Astrocyte (in vitro differentiated cells and primary cell): ENCODE measurements at places on chromosomes 5 and 9. TPM values are rescaled to one million over a fixed set of nuclear protein-coding genes. Genes with fewer than 3 reads are reported as not detected.
A peak's percentile ranks its signal among the peaks of the same experiment; 100 is the strongest.

- no peak for DNase-seq
Observed at GRCh38 chr5:39019254-39019653, 54.9 kb downstream of the RICTOR start.

DNA sequence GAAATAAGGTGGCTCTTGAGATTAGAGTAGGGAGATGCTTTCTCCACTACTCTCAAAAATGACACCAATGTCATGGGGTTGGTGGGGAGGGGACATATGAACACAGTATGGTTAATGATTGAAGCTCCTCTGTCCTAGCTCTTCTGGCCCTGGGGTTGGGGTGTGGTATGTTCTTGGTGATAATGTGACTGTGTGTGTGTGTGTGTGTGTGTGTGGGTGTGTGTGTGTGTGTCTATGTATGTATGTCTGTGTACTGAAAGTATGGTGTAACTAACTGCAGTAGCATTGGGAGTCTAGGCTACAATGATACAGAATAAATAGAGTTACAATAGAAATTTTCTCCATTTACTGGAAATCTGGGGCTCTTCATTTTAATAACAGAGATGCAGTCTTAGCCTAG lies 121.0 kb upstream of the CD180 start:
- DNase-seq, result no peak

- DNase-seq, result peak; percentile 28
Observed at GRCh38 chr5:38426490-38426889, 130.0 kb downstream of the LIFR start.

- DNase-seq, result no peak
Observed at GRCh38 chr5:78855026-78855425, 130.1 kb downstream of the ARSB start.

- no peak for DNase-seq
Observed at GRCh38 chr5:90601468-90601867, 42.9 kb downstream of the ADGRV1 start.

DNA sequence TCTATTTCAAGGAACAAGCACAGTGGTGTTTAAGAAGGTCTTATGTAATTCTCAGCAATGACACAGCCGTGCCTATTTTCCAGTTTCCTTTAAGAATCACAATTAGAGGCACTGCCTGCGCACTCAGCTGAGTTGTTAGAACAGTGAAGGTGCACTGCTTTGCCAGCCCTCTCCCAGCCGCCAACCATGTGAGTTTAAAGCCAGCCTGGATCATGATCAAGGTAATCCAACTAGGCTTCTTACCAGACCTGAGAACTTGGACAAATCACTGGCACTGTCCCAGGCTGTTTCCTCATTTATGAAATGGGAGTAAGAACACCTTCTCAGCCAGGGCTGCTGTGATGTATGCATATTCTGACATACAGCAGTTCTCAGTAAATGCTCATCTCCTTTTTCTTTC lies 99.6 kb downstream of the ASTN2 start:
- no peak for DNase-seq

- no peak for DNase-seq
Observed at GRCh38 chr9:93646640-93647178, 70.3 kb downstream of the PHF2 start.

DNA sequence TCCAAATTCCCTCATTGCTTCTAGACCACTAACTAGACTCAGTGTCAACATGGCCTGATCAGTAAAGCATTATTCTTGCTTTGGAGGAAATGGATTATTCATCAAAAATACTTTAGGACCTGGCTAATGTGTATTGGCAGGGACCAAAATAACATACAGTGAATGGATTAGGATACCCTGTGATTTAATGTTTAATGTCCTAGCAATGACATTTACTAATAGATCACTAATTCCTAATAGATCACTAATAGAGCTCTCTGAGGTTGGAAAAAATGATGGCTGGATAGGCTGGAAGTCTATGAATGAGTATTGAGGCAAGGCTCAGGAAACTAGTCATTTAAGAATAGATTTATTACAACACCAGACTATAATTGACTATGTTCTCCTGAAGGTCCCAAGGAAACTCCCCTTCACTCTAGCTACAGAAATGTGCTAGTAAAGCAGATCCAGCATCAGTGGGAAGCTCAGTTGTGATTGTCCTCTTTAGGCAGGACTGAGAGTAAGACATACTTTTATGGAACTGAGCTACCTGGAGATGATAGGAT lies 46.1 kb upstream of the CHSY3 start:
- no peak for DNase-seq

DNA sequence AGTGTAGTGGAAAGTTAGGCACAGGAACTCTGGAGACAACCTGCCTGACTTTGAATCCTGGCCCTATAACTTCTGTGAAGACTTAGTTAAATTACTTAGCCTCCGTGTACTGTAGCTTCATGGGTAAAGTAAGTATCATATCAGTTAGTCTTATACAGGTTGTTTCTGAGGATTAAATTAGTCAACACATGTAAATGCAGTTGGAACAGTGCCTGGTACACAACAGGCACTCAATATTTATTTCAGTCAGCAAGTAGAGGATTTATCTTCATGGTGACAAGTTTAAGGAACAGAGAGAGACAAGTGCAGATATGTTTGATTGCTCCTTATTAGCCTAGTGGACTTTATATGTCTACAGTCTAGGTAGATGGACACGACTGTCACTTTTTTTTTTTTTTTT lies 2.7 kb downstream of the TSLP start:
- no peak for DNase-seq

- no peak for DNase-seq
Observed at GRCh38 chr9:127449332-127449966, 1.8 kb downstream of the RPL12 start.

DNA sequence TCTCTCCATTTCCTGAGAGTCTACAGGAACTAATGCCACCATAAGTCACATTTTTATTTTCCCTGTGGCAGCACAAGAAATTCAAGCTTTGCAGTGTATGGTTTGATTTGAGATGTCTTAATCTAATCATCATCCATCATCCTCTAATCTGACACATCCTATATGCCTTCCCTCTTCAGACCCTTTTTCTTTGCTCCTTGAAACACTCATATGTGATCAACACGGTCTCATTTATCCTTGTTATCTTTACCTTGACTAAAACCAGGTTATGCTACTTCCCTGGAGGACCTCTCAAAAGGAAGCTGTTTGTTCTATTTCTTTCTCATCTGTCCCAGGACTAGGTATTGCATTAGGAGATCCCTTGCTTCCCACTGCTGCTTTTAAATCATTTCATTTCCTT lies 146.9 kb upstream of the MRPS30 start:
- DNase-seq, result no peak

- DNase-seq, result no peak
Observed at GRCh38 chr5:56814361-56814962, 887 bp upstream of the MAP3K1 start.

- peak; percentile 25 for DNase-seq
Observed at GRCh38 chr9:18255747-18256146, 218.2 kb upstream of the ADAMTSL1 start.

DNA sequence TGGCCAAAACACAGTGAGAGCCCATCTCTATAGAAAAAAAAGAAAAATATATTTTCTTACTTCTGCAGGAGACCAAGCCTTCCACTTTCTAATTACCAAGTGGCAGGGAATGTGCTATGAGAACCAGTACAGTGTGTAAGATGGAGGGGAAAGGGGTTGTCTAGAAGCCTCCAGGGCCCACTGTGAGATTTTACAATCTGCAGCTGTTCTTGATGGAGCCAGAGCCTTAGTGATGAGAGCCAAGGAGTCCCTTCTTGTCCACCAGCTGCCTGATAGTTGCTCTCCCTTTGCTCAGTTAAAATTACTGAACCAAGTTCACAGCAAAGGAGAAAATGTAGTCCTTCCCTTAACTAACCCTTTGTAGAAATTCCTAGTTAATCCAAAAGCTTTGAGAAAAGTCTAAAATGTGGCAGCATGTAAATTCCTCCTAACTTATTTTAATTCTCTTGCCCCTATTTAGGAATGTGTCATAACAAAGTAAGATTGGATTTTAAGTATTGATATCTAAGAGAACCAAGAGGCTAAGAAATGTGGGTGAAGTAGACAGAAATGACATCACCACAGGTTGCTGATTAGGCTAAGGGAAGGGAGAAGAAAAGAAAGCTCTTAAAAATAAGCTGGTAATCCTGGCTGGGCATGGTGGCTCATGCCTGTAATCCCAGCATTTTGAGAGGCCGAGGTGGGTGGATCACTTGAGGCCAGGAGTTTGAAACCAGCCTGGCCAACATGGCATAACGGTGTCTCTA lies 19.3 kb downstream of the SRP19 start:
- no peak for DNase-seq

DNA sequence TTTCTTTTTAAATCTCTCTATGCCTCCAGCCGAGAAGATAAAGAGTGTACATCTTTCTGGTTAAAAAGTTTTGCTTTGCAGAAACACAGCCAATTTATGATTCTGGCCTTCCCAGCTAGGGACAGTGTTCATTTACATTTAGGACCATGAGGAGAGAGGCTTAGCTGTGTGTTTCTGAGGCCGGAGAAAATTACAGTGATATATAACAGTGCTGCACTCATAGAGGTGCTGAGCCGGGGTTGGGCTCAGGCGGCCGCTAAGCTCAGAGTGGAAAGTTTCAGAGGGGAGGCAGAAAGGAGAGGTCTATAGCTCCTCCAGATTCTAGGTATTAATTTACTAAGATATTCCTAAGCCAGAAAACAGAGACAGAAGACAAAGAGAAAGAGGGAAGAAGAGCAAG lies 37.0 kb upstream of the LCP2 start:
- no peak for DNase-seq

DNA sequence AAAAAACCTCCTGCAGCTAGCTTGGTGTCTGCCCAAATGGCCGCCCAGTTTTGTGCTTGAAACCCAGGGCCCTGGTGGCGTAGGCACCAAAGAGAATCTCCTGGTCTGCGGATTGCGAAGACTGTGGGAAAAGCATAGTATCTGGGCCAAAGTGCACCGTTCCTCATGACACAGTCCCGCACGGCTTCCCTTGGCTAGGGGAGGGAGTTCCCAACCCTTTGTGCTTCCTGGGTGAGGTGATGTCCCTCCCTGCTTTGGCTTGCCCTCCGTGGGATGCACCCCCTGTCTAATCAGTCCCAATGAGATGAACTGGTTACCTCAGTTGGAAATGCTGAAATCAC lies 83.0 kb upstream of the JAK2 start:
- no peak for DNase-seq

GRCh38 chr9:89915187-89915586 lies 310.4 kb downstream of the GADD45G start:
- no peak for DNase-seq

- peak; percentile 33 for DNase-seq
Observed at GRCh38 chr9:118595719-118596305, 773.4 kb downstream of the BRINP1 start.

- no peak for DNase-seq
Observed at GRCh38 chr5:177542816-177543465, 11.4 kb downstream of the FAM193B start.

DNA sequence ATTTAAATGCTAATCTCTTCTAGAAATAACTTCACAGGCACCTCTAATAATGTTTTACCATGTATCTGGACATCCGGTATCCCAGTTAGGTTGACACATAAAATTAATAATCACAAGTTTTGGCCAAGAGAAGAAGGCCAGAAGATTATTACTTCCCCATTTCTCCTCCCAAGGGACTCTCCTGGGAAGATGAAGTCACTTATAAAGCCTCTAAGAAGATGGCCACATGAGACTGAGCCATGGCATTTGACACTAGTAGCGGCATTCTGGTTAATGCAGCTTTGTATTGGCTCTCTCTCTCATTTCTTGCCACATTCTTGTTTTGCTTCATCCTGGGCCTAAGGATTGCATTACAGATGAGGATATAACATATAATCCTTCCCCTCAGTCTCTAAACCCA lies 34.5 kb upstream of the RASA1 start:
- no peak for DNase-seq

DNA sequence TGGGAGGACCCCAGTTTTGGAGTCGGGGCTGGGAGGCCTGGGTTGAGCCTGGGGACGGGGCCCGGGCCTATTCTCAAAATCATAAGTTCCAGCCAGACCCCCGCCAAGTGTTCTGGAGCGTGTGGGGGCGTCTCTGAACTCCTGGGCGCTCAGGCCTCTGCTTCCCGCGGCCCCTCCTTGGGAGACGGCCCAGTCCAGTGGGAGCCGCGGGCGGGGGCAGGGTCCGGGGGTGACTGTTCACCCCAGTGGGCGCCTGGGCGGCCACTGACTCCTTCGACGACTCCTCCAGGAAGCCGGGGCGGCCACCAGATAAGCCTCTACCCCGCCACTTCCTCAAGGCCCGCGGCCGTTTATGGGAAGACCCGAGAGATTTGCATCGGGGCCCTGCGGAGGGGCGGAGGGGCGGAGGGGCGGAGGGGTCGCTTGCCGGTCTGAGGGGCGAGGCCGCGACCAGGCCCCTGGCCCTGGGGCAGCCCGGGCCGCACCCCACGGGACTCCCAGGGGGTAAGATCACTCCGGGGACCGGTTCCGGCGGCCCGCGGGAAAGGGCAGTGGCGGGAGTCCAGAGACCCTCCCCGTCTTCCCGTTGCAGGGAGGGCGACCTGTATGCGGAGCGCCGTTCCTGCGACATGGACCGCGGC lies 655 bp downstream of the TOR4A start:
- no peak for DNase-seq

DNA sequence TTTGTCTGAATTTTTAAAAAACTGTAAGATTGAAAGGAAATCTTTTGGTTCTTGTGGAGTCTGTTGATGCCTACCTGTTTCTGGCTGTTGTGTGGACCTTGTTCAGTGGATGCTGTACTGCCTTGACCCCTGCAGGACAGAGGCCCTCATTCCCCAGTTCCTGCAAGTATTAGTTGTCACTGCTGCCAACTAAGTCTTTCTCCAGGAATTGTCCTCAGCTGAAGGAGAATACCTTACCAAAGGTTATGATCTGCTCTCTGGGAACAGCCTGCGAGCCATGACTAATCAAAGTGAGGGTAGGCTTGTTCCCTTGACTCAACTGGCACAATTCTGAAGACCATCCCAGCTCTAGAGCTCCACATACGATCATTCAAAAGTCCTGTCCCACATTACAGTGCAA lies 145.3 kb upstream of the FST start:
- no peak for DNase-seq

The KCNV2 gene
- total RNA-seq, result not detected in 2 replicates

The LEAP2 gene
- total RNA-seq, result 0.27 and 0.31 TPM in 2 replicates

The CMBL gene
- total RNA-seq, result 32.6 and 39.7 TPM in 2 replicates

The NRG2 gene
- total RNA-seq, result 0.46 and 0.54 TPM in 2 replicates

The SOHLH1 gene
- not detected in 2 replicates for total RNA-seq

The SHROOM1 gene
- total RNA-seq, result 5.0 TPM in 2 replicates

The LHFPL2 gene
- total RNA-seq, result 17.0 and 19.8 TPM in 2 replicates

The APBB3 gene
- total RNA-seq, result 20.4 and 21.1 TPM in 2 replicates

The MARCOL gene
- not detected in 2 replicates for total RNA-seq

The TCF7 gene
- total RNA-seq, result 2.6 TPM in 2 replicates

The CNOT6 gene
- total RNA-seq, result 33.7 and 41.7 TPM in 2 replicates

The ABO gene
- total RNA-seq, result 0.10 TPM in 1 of 2 replicates, not detected in the other

The PCDHGB1 gene
- 1.0 and 1.5 TPM in 2 replicates for total RNA-seq

The EPB41L4A gene
- total RNA-seq, result 8.2 and 11.1 TPM in 2 replicates

The PRUNE2 gene
- 7.7 and 8.7 TPM in 2 replicates for total RNA-seq
